ENCODE measurements at places on chromosomes 7 and 10.

DNA sequence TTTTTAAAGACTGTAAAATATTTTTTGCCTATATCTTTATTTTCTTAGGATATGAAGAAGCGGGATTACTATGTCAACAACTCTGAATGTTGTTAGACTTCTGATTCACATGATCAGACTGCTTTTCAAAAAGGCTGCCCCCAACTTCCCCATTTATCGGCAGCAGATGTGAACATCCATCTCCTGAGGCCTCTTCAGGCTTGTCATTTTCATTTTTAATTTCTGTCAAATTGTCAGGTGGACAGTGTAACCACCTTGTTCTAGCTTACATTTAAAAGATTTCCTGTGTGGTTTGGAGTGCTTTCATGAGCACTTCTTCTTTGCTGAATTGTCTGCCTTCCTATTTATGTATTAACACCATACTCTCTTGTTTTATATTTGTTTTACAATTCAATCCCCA lies 78.8 kb upstream of the GSDME start:
- no peak for DNase-seq

- DNase-seq: no peak
These were observed 156.2 kb downstream of the TCERG1L start for GRCh38 chr10:131155218-131155875.

DNA sequence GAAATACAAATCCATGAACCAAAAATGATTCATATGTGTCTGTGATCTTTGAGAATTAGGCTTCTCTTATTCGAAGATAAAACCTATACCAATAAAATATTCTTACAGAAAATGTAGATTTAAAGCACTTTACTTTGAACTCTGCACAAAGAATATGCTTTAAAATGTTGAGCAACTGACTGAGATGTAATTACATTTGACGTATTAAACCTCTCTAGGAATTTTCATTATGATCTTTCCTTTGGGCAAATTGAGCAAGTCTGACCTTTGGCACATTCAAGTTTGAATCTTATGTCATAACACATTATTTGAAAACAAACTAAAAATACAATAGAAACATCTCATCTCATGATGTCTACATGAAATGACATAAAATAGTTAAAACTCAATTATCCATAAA lies 69.2 kb upstream of the AHR start:
- DNase-seq: no peak

DNA sequence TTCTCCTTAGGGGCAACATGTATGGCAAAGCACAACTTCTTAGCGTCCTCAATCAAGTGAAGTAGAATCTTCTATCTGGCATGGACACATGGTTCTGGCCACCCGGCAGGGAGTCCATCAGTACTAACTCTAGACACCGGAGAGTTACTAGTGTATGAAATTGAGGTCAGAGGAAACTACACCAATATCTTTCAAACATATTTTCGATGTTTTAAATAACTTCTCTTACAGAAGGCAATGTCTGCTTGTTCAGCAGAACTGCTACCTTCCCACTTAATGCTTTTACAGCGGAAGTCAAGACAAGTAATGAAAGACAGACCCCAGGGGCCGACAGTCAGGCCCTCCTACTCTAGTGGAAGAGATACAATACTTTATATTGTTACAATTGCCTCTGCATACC lies 89.9 kb downstream of the RNF216 start:
- no peak for DNase-seq

DNA sequence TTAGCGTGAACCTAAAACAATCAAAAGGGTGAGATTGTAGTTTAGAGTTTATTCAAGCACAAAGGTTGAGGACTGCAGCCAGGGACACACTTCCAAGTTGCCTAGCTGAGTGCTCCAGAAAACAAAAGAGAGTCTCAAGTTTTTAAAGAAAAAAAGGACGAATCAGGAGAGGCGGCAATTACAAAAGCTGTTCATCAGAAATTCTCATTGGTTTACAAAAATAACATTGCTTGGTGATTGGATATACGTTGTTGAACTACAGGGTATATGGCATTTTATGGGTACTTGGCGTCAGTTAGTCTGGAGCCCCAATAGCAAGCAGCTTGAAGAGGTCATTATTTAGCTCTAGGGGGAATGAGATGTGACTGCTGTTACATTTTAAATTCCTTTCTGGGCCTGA lies 11.5 kb downstream of the ZNF438 start:
- no peak for DNase-seq

- DNase-seq: no peak
These were observed 138.7 kb downstream of the MAPK8 start for GRCh38 chr10:48444861-48445841.

- DNase-seq: no peak
These were observed 5.0 kb downstream of the LRRC27 start for GRCh38 chr10:132336919-132337407.

GRCh38 chr10:88838766-88839350 lies 12.8 kb downstream of the ANKRD22 start:
- no peak for DNase-seq

GRCh38 chr7:22726907-22727713 lies at the start of gene IL6:
IL6 (plus strand) TSS chr7:22727200; CDS start chr7:22727263, 63 bp downstream.
- DNase-seq: no peak

GRCh38 chr10:78066728-78067430 lies 33.2 kb downstream of the RPS24 start:
- DNase-seq: no peak

GRCh38 chr10:28470873-28471651 lies 61.9 kb upstream of the WAC start:
- no peak for DNase-seq

DNA sequence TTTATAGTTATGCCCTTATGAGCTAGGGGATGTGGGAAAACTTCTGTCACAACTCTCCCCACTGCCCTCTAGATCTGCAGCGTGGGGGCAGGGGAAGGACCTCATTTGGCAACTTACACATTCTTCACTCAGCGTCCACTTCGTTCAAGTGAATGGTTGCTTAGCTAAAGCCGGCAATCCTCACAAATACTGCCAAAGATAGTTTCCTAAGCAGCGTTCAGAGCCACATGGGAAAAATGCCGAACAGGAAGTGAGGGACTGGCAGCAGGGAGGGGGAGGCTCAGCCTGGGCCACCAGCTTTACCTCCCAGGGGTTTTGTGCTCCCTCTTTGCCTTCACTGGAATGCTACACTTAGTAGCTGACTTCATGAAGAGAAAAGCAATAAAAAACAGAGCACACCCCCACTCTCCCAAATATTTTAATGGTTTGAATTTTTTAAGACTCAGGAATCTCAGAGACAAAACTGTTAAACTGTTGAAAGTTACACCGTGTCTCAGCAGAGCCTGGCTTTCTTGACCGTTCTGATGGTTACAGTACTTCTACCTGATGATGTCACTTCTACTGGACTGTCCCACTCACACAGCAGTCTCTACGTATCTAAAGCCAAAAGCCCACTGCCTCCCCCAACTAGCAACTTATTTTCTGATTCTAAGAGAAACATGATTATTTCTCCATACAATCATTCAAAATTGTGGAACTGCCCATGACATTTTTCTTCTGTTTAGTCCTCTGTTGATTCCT lies 10.4 kb downstream of the GRM3 start:
- no peak for DNase-seq

DNA sequence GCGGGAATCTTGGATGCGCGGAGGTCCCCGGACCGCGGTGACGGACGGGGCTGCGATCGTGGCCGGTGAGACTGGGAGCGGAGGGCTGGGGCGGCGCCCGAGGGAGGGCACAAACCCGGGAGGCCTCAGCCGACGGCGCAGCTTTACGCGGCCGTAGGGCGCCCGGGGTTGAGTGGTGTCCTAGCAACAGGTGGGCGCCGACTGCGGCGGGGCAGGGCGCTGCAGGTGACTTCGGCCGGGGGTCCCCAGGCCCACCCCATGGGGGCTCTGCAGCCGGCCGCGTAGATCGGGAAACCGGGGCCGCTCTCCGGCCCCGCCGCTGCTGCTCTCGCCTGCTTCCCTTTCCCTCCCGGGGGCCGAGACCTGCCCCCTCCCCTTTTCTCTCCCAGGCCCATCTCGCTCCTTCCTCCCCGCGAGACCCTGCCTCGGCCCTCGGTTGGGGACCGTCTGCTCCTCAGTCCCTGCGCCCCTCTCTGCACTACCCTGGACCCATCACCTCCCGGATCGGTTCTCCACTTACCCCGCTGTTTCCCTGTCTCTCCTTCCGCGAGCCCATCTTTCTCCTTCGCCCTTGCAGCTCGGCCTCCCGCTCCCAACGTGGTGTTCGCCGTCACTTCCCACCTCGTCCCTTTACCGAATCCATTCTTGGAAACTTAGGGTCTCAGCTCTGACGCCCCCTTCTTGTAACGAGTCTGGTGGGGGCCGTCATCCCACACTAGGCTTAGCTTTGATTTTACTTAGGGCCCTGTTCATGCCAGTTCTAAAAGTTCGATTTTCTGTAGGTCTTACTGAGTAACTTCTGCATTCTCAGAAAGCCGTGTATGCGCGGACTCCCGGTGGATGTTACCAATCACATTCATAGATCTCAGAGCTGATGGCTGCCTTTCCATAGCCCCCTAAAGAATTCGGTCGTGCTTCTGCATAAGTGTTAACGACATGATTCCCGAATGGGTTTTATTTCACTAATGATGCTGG lies 18.5 kb upstream of the ACBD5 start:
- DNase-seq: no peak

- no peak for DNase-seq
These were observed 4.8 kb upstream of the ADD3 start for GRCh38 chr10:110002801-110003523.

DNA sequence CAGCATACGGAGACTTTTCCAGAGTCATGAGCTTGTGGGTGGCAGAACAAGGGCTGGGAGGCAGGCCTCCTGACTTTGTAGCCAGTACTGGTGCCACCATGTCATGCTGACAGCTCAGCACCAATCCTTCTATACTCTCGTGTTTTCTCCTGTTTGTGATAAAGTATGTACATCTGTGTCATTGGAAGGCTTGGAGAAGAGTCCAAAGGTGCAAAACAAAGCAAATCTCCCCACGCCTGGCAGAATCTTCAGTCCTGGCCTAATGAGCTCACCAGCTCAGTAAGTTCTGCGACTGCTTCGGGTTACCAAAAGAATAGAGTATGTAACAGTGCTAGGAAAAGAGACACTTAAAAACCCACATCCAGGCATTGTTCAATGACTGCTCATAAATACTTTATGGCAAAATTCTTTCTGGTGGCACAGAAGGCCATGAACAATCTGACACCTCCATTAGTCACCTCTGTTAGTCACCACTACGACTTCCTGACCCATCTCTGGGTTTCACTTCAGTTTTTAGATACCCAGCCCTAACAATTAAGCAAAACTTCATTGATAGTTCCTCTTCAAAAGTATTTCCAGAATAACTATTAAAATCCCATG lies 24.5 kb downstream of the STEAP1 start:
- DNase-seq: no peak

DNA sequence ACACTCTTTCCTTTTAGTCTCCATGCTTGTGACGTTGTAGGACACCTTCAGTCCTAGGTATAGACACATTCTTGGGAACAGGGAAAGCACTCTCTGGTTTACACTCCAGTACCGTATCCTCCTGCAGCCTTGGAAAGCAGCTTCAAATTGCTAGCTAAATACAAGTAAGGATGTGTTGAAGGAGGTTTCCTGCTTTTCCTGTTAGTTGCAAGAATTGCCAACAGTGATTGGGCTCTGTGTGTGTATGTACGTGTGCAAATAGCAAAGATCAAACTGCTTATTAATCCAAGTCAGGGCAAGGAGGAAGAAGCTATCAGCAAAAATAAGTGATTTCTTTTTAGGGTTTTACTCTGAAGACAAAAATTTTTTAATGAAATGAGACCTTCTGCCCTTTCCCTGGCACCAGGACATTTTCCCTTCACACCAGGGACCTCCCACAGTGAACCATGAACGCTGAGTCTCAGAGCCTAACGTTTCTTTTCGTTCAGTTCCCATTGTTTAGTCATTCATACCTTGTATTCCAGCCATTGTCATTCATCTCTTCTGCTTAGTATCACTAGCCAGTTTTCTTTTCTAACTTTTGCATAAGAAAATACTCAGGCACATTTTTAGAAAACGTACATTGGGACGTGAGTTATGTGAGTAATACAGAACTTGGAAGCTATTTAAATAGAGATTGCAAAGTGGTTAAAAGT lies 36.9 kb upstream of the AUTS2 start:
- DNase-seq: no peak

GRCh38 chr10:34193931-34194626 lies 621.0 kb downstream of the PARD3 start:
- no peak for DNase-seq
